ENCODE measurements at places on chromosomes 16 and 17.

DNA sequence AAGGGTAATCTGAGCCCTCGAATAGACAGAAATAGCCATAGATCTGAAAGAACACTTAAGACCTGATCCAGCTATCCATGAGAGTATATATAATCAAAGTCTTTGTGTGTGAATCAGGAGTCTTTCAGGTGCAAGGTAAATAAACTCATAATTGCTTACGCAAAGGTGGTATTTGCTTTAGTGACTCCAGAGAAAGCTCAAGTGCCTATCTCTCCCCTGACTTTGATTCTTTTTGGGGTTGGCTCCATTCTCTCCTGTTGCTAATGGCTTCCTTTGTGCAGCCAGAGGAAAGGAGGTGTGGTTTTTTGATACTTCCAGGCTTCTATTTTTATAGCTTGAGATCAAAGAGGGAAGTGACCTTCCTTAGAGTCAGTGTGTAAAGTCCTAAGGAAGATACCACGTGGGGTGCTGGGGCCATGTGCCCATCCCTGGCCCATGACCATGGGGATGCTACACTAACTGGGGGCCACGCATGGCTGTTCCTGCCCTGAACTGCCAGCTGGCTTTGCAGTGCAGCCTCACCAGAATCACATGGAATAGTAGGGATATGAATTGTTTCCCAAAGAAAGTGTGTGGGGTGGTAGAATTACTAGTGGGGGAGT lies 45.8 kb downstream of the TENT4B start:
- peak; percentile 21 for DNase-seq

DNA sequence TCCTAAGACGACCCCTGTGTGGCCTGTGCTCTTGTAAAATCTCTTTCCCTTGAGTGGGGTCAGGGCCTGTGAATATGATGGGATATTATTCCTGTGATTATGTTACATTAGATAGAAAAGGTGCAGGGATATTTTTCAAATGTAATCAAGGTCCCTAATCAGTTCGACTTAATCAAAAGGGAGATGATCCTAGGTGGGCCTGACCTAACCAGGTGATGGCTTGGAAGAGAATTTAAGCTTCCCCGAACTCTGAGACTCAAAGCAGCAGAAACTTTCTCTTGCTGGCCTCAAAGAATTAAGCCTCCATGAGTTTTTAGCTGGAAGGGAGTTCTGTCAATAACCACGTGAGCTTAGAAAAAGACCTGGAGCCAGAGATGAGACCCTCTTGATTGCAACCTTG lies 124.7 kb downstream of the MAF start:
- DNase-seq = no peak

DNA sequence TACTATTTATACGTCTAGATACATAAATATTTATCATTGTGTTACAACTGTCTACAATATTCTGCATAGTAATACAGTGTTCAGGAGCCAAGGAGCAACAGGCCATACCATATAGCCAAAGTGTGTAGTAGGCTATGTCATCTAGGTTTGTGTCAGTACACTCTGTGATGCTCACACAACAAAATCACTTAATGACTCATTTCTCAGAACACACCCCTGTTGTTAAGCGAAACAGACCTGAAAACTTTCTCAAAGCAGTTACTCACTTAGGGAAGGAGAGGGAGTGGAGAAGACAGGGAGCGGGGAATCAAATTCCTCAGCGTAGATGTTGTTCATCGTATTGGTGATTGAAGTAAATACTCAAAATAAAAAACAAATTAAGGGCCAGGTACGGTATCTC lies 269.5 kb downstream of the STX8 start:
- no peak for DNase-seq

- DNase-seq = no peak
Observed at GRCh38 chr17:38326996-38327792, 16.6 kb downstream of the GPR179 start.

- DNase-seq = no peak
Observed at GRCh38 chr17:80316927-80317705, 56.5 kb downstream of the RNF213 start.

- DNase-seq = no peak
Observed at GRCh38 chr17:55410722-55411462, 10.7 kb downstream of the MMD start.

DNA sequence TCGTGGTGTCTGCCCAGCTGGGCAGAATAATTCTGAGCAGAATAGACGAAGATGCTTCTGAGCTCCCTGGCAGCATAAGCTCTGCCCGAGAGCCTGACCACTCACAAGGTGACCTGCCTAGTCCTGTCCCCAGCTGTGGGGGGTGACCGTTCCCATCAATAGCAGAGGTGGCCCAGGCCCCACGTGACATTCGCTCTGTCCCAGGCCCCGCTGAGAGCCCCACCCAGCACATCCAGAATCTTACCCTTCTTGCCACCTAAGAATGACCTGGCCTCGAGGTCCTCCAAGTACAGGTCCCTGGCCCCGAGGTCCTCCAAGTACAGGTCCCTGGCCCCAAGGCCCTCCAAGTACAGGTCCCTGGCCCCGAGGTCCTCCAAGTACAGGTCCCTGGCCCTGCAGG lies 695 bp upstream of the TMEM204 start:
- no peak for DNase-seq

DNA sequence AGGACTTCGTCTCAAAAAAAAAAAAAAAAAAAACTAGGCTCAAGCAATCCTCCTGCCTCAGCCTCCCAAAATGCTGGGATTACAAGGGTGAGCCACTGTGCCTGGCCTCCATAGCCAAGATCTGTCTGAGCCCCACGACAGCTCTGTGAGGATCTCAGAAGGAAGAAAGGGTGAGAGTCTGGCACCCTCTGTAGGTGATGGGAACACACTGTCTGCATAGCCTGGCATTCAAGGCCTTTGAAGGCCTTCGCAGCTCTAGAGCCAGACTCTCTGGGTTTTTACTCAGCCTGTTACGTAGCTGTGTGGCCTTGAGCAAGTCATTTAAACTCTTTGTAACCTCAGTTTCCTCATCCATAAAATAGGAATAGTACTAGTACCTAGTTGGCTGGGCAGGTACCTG lies 6.3 kb upstream of the XPO6 start:
- DNase-seq = no peak

DNA sequence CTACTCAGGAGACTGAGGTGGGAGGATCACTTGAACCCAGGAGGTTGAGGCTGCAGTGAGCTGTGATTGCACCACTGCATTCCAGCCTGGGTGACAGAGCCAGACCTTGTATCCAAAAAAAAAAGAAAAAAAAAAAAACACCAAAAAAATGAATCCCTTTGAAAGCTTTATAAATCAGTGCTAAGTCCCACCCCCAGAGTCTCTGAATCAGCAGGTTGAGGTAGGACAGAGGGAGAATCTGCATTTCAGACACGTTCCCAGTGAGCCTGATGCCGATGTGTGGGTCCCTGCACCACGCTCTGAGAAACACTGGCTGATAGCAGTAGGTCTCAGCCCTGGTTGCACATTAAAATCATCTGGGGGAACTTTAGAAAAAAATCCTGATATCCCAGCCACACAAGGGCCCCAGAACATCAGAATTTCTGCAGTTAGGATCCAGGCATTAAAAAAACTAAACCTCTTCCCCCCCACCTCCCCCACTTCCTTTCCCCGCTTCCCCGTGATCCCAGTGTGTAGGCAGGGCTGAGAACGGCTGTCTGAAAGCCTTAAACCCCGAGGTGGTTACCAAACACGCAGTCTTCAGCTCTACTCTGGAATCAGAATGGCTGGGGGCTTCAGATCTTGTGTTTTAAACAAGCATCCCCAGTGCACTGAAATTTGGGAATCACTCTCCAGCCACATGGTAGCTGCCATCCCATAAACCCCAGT lies 27.3 kb upstream of the GPRC5B start:
- DNase-seq = no peak

DNA sequence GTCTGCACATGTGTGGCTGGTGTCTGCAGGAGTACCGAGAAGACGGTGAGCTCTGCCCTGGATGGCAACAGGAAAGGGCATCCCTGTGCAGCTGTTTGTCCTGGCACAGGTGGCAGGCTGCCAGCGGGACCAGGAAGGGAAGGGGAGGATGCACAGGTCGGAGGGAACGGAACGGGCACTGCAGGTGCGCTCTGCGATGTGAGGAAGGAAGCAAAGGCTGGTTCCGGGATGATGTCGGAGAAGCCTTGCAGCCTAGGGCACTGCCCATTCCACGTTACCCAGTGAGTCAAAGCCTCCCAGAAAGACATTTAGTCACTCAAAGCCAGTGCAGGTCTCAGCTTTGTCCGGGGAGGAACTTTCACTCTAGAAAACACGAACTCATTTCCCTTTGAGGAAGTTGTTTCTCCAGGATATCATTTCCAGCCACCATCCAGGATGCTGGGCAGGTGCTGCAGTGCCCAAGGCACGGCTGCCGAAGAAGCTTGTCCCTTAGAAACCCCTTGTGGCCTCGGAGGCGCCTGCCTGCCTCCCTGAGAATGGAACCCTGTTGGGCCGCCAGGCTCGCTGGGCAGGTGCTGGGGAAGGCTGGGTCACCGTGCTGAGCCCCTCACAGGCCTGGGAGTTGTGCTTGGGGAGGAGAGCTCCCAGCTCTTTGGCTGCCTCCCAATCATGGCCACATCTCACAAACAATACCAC lies 4.5 kb upstream of the TMEM235 start:
- no peak for DNase-seq

DNA sequence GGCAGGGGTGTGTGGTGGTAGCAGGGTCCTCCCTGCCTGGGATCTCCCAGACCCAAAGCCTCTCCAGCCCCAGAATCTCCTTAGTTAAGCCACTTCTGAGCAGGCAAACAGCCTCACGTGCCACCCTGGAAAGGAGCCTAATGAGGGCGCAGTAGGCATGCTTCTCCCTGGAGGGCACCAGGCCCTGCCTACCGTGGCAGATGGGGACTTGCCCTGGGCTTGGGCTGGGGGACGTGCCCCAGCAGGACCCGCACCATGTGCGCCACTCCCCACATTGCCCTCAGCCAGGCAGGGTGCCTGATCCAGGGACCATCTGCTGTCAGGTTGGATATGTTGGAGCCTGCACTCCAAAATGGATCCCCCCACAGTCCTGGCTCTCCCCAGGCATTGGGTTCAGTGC lies 14.2 kb downstream of the FAM83G start:
- no peak for DNase-seq

- DNase-seq = peak; percentile 78
Observed at GRCh38 chr16:68752602-68753001, 15.5 kb downstream of the CDH1 start.

GRCh38 chr17:71260366-71260940 lies 860.4 kb upstream of the SOX9 start:
- no peak for DNase-seq

- DNase-seq = no peak
Observed at GRCh38 chr16:15552507-15552906, 90.4 kb downstream of the MARF1 start.

- no peak for DNase-seq
Observed at GRCh38 chr17:17403899-17404576, 72.8 kb upstream of the MED9 start.

- peak; percentile 79 for DNase-seq
Observed at GRCh38 chr17:75086496-75087181, 1.1 kb upstream of the SLC16A5 start.

DNA sequence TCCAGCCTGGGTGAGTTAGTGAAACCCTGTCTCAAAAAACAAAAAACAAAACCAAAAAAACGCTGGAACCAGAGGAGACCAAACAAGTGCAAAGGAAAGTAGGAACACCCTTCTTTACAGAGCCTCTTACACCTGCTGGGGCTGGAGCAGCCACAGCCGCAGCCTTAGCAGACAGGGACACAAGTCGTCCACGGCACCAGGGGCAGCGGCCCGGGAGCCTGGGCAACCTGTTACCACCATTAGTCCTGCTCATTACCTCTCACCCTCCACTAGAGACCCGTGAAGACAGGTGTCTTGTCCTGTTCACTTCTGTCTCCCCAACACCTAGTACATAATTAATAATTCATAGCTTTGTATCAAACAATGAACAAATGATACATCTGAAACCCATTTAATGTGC lies 83.6 kb downstream of the C16orf78 start:
- no peak for DNase-seq

- DNase-seq = no peak
Observed at GRCh38 chr17:17580662-17581470, 10.6 kb downstream of the PEMT start.

- DNase-seq = no peak
Observed at GRCh38 chr17:47821031-47821423, 567 bp downstream of the OSBPL7 start.

- peak; percentile 93 for DNase-seq
Observed at GRCh38 chr17:68398691-68399637, 58.3 kb downstream of the WIPI1 start.

- DNase-seq = no peak
Observed at GRCh38 chr17:78184351-78184750, 2.5 kb downstream of the TK1 start.

DNA sequence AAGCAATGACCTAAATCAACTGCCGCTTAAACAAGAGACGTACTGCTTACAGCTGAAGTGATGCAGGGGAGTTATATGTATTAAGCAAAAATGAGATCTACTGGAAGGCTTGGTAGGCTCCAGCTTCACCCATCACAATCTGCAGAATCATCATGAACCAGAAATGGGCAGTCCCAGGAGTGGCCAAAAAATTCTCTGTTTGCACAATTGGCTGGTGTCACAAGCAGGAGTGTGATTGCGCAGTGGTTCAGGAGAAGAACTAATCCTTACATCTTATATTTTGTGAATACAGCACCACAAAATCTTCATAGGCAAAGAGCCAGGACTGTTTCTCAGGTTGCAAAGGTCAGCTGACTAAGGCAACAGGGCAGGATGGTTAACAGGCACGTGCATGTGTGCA lies 75.9 kb downstream of the CES1 start:
- DNase-seq = no peak

DNA sequence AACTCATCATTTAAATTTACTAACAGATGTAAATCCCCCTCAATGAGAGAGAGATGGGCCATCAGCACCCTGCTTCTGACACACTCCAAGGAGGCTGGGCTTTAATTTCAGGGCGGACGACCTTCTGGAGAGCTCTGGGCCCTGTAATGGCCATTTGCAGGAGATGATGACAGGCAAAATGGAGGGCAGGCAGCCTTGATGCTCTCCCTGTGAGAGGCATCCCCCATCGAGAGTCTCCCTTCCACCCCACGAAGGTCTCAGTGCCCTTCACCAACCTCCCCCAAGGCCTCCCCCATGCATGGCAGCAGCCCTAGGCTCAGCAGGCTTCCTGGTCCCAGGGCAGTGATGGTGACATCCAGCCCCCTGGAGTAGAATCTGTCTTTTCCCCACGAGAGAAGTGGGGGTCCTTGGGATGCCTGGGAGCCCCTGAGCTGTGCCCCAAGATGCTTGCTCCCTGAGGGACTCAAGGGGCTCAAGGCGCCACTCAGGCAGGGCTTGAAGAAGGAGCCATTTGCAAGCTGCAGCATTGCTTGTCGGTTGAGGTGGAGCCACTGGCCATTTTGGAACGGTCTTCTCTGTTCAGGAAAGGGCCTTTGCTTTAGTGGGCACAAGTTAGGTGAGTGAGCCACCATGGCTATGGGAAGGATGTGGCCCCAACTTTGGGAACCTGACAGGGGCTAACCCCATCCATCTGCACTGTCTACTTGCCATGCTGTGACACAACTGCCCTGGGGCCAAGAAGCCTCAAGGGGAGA lies 82.6 kb downstream of the C16orf78 start:
- DNase-seq = no peak

All from SW480 (cell line).